Neural progenitor cell (in vitro differentiated cells): ENCODE measurements at places on chromosomes 5 and 9. TPM values are rescaled to one million over a fixed set of nuclear protein-coding genes. Genes with fewer than 3 reads are reported as not detected.

GRCh38 chr5:68232277-68232676 lies 16.7 kb downstream of the PIK3R1 start:
- peak; percentile 29 for DNase-seq

GRCh38 chr5:61010467-61011454 lies 65.8 kb downstream of the NDUFAF2 start:
- DNase-seq: peak; percentile 31

DNA sequence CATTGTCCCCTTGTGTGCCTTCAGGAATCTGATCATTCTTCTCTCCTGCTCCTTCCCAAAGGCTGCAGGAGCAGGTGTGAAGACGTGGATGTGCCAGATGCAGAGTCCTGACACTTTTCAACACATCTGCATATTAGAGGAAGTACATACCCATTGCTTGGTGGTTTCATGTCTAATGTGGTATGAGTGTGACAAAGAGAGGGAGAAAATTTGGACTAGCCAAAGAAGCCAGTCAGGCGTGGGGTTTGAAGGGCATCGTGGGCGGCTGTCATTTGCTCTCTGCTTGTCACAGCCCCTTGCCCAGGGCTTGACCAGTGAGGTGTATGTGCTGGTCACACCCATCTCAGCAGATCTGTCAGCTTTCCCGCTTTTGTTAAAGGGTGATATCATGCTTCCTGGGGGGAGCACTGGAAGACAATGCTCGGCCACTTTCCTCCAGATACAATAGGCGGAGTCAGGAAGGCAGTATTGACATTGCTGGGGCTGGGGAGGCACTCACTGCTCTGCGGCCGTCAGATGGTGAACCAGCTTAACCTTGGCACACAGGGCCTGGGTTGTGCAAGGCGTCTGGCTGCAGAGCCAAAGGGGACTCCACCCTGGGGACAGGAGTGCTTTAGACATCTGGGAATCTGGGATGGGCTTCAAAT lies 8.6 kb downstream of the TEK start:
- DNase-seq: no peak

DNA sequence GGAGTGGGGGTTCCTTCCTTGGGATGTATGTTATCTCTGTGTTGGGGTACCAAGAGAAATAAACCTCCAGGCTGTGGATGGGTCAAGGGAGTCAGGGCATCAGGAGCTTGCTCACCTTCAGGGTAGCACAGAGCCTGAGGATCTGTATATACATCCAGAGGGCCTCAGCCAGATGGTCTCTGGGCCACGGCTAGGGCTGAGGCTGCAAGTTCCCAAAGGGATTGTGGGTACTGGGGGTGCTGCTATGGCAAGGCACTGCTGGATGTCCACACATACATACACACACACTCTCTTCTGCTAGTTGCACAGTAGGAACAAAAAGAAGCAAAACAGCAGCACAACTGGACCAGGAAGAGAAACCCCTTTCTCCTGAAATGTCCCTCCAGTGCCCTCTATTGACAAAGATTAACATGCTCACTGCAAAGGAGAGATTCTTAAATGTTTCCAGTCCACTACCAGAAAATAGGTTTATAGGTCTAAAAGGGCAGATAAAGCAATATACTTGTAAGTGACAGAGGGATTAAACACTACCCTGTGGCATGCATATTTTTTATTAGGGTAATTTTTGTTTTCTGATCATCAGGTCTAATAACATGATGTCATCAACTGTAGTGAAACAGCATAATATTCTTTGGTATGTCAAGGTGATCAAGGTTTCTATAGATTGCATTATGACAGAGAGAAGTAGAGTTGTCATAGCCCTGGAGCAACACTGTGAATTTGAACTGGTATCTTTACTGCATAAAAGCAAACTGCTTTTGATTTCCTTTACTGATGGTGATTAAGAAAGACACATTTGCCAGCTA lies 56.3 kb upstream of the KCNN2 start:
- DNase-seq: peak; percentile 55

GRCh38 chr5:123943151-123943550 lies 431.2 kb downstream of the CSNK1G3 start:
- DNase-seq: no peak

DNA sequence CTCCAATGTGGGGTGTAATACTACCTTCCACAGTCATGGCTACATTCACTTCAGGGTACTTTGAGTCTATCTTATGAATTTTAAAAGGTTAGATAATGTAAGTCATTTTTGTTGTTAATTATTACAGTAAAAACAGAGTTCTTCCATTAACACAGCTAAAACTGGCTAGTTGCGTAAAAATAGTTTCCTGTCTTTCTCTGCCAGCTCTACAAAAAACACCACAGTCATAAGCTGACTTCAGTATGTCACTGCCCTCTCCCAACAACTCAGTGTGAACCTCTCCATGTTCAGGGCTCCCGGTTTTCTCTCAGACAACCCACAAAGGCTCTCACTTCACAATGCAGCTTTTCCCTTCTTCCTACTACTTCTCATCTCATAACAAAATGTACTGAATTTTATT lies 84.8 kb upstream of the ITGA1 start:
- DNase-seq: no peak

Gene FSD1L
- total RNA-seq: 11.5 and 19.8 TPM in 2 replicates

Gene ARSI
- total RNA-seq: 4.2 and 13.1 TPM in 2 replicates

Gene FREM1
- total RNA-seq: 1.1 and 1.2 TPM in 2 replicates

Gene PCDHA9
- total RNA-seq: 2.0 TPM in 2 replicates

Gene RALGPS1
- total RNA-seq: 21.3 and 30.7 TPM in 2 replicates

Gene SYK
- total RNA-seq: not detected in 2 replicates

Gene PJA2
- total RNA-seq: 84.3 and 128 TPM in 2 replicates

Gene PCDHGA9
- 0.97 and 2.2 TPM in 2 replicates for total RNA-seq
